PC-9 (cell line): ENCODE measurements at places on chromosomes 5 and 9. TPM values are rescaled to one million over a fixed set of nuclear protein-coding genes. Genes with fewer than 3 reads are reported as not detected.

DNA sequence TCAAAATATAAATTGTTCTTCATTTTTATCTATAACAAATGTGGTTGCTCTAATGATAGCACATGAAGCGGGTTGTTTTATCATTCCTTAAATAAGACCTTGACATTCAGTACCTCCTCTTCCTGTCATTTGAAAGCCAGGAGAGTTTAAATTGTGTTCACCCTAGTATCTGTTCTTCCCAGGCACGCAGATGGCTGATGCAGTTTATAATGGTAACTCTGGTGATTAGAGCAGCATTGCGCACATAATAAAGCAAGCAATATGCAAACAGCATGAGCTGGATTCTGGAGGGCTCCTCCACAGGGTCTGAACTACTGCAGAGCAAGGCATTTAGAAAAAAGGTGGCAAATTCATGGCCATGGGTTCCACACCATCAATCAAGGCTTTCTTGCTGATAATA, 307.8 kb downstream of the ENC1 start:
- no peaks in the 10 kb centered on the region for H3K36me3 ChIP-seq
- no peak for DNase-seq
- H3K27me3 ChIP-seq: no peaks in the 10 kb centered on the region

- no peaks in the 10 kb centered on the region for H3K4me1 ChIP-seq
- DNase-seq: no peak
- no peak overlapping the region for H3K27ac ChIP-seq
- peaks cover 20% of the 10 kb centered on the region for H3K27me3 ChIP-seq
Observed at GRCh38 chr9:77038281-77039036, 19.0 kb downstream of the FOXB2 start.

DNA sequence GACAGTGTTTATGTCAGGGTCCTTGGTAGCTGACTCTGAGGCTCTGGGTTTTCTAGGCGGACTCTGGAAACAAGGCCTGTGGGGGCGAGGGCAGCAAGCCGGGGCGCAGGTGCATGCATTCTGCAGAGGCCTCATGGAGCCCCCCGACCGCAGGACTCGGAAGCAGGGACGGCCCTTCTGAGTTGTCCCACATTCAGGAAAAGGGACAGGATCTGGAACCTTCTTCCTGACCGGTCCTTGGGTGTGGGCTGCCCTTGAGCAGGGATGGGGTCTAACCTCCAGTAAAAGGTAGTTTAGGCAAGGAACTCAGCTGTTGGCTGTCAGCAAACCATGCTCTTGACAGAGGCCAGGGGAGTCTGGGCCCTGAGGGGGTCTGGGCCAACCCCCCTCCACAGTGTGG, 7.4 kb upstream of the COL5A1 start:
- H3K4me1 ChIP-seq: no peaks in the 10 kb centered on the region
- no peaks in the 10 kb centered on the region for H3K36me3 ChIP-seq
- H3K27ac ChIP-seq: no peak overlapping the region

- H3K36me3 ChIP-seq: peaks cover 13% of the 10 kb centered on the region; the same call in 1 of the 2 replicates
- H3K4me1 ChIP-seq: peaks cover 13% of the 10 kb centered on the region
- H3K27ac ChIP-seq: no peak overlapping the region
Observed at GRCh38 chr5:80208381-80208780, 47.5 kb downstream of the SERINC5 start.

DNA sequence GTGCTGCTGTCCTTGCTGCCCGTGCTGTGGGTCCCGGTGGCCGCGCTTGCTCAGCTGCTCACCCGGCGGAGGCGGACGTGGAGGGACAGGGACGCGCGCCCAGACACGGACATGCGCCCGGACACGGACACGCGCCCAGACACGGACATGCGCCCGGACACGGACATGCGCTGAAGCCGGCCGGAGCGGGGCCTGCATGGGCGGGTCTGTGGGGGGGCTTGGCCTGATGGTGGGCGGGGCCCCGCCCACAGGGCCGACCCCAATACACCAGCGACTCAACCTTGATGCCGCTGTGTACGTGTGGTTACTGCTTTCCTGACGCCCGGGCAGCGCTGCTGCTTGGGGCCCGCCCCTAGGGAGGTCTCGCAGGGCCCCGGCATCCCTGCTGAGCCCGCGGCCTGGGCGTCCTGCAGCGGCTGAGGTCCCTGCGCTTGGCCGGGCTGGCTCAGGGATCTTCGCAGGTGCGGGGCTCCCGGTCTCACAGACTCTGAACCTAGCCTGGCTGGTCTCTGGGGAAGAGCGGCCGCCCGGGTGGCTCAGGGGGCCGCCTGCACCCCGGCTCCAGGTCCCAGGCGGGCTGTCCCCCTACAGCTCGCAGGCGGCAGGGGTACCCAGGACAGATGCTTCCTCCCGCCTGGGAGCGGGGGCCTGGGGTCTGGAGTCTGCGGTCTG, 20.9 kb downstream of the SLC6A18 start:
- no peaks in the 10 kb centered on the region for H3K4me1 ChIP-seq
- no peaks in the 10 kb centered on the region for H3K36me3 ChIP-seq
- no peak for DNase-seq
- H3K4me3 ChIP-seq: no peak overlapping the region
- H3K27me3 ChIP-seq: peaks cover 97% of the 10 kb centered on the region

- no peaks in the 10 kb centered on the region for H3K4me1 ChIP-seq
- H3K4me3 ChIP-seq: no peak overlapping the region
- no peak for DNase-seq
Observed at GRCh38 chr5:135234666-135235401, 164.2 kb downstream of the MACROH2A1 start.

DNA sequence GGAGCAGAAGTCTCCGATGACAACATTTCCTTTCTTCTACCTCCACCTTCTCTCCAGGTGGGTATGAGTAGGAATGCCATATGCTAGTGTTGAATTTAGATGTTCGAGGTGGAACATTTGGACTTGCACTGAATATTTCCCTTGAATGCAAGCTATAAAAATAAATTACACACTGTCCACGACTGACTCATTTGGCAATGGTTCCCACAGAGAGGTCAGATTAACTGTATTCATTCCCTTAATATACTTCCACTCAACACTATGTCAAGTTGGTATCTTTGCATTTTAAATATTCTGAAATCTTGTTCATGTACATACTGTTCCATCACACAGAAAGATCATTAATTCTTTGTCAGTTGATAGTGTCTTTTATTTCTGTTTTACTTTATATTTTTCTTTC, 222.6 kb upstream of the PIK3R1 start:
- H3K4me1 ChIP-seq: no peaks in the 10 kb centered on the region
- H3K4me3 ChIP-seq: no peak overlapping the region
- H3K36me3 ChIP-seq: no peaks in the 10 kb centered on the region

- H3K27ac ChIP-seq: no peak overlapping the region
- no peaks in the 10 kb centered on the region for H3K4me1 ChIP-seq
- no peak overlapping the region for H3K4me3 ChIP-seq
Observed at GRCh38 chr9:81649475-81650240, 39.7 kb downstream of the TLE1 start.

DNA sequence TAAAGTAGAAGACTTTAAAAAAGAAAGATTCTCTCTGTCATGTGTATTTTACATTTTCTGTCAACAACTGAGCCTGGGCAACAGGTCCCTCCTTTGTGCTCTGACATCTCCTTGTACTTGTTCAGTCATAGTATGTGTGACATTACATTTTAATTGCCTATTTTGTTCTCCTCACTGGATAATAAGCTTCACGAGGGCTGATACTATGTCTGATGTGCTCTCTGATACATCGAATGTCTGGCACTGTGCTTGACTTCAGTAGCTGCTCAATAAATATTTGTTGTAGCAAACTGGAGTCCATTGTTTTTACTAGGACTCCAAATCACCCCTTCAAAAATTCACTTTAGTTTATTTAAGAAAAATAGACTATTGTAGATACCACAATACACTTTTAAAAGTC, 482.0 kb downstream of the RASEF start:
- no peaks in the 10 kb centered on the region for H3K27me3 ChIP-seq
- H3K36me3 ChIP-seq: no peaks in the 10 kb centered on the region

- no peaks in the 10 kb centered on the region for H3K36me3 ChIP-seq
- DNase-seq: no peak
- H3K4me3 ChIP-seq: no peak overlapping the region
- no peaks in the 10 kb centered on the region for H3K27me3 ChIP-seq
- no peak overlapping the region for H3K27ac ChIP-seq
- peaks cover 40% of the 10 kb centered on the region for H3K4me1 ChIP-seq
Observed at GRCh38 chr5:172805018-172805683, 28.9 kb upstream of the ERGIC1 start.

GRCh38 chr5:148312153-148312552, at the start of gene SPINK7:
TSS of gene SPINK7 (plus strand) at chr5:148312423. CDS start at chr5:148312484, 61 bp downstream.
- H3K27me3 ChIP-seq: no peaks in the 10 kb centered on the region
- no peak for DNase-seq
- H3K36me3 ChIP-seq: no peaks in the 10 kb centered on the region
- H3K4me3 ChIP-seq: no peak within 1 kb of the TSS
- no peaks in the 10 kb centered on the region for H3K4me1 ChIP-seq

DNA sequence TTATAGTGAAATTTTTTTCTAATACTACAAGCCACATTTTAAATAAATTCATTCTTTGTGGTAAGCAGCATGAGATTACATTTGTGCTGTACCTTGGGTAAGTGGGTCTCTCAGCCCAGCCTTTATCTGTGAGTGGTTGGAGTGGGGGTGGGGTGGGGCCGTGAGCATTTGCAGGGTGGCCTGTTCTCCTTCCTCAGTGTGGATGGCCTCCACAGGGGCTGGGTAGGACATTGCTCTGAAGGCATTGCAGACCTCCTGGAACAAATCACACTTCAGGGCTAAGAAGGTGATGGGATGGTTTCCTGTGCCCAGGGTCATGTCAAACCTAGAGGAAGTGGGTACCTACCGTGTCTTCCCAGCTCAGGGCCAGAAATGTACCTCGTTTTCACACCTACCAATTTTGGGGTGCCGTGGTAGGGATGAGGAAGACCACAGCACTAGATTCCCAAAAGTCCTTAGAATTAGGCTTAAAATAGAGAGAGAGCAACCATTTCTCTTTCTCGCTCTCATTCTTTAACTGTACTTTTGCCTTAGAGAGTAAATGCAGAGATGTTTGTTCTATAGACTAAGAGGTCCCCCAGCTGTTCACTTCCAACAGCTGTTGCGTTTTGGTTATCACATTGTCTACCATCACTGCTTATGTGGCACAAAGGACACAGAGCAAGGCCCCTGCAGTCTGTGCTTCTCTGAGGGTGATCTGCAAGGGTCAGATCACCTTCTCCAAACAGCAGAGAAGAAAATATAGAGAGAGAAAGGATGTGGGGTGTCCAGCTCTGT, 83.4 kb upstream of the CTSL start:
- H3K4me1 ChIP-seq: no peaks in the 10 kb centered on the region
- H3K27ac ChIP-seq: no peak overlapping the region
- H3K36me3 ChIP-seq: peaks cover 46% of the 10 kb centered on the region
- H3K27me3 ChIP-seq: no peaks in the 10 kb centered on the region

- no peaks in the 10 kb centered on the region for H3K27me3 ChIP-seq
- no peaks in the 10 kb centered on the region for H3K36me3 ChIP-seq
- no peak overlapping the region for H3K27ac ChIP-seq
- H3K4me3 ChIP-seq: no peak overlapping the region
Observed at GRCh38 chr9:70677055-70677735, 262.7 kb upstream of the KLF9 start.

GRCh38 chr9:137556069-137556838, 4.6 kb downstream of the MRPL41 start:
- H3K27ac ChIP-seq: no peak overlapping the region
- no peak for DNase-seq
- H3K36me3 ChIP-seq: peaks cover 9% of the 10 kb centered on the region; the same call in 1 of the 2 replicates
- H3K4me1 ChIP-seq: no peaks in the 10 kb centered on the region; the same call in 1 of the 2 replicates
- no peaks in the 10 kb centered on the region for H3K27me3 ChIP-seq

- no peak overlapping the region for H3K27ac ChIP-seq
- H3K36me3 ChIP-seq: no peaks in the 10 kb centered on the region
- no peak overlapping the region for H3K4me3 ChIP-seq
- no peak for DNase-seq
Observed at GRCh38 chr9:13963005-13963653, 350.8 kb downstream of the NFIB start.

DNA sequence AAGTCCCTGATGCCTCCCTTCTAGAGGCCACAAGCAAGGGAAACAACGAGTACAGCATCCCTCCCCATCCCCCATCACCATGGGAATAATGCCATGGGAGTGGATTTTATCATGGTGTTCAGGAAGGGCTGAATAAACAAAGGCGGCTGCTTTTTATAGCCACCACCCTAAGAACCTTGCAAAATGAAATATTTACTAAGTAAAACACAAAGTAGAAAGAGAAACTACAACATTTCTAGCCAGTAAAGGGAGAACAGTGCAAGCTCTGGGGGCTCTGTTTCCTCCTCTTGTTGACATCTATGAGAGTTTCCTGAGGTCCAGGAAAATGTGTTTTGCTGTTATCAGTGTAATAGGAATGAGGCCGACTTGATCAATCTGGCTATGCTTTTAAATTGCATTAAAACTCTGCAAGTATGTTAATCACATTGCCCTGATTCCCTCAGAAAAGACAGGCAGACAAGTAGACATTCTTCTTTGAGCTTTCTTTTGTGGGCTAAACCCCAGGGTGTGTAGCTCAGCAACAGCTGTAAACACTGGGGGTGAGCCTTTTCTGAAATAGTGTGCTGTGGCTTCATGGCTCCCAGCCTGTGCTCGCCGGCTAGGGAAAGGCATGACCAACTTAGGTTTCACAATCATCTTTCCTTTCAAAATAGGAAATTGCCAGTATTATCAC, 31.1 kb downstream of the SV2C start:
- H3K36me3 ChIP-seq: no peaks in the 10 kb centered on the region
- no peak overlapping the region for H3K27ac ChIP-seq
- no peak for DNase-seq
- H3K27me3 ChIP-seq: peaks cover 31% of the 10 kb centered on the region

DNA sequence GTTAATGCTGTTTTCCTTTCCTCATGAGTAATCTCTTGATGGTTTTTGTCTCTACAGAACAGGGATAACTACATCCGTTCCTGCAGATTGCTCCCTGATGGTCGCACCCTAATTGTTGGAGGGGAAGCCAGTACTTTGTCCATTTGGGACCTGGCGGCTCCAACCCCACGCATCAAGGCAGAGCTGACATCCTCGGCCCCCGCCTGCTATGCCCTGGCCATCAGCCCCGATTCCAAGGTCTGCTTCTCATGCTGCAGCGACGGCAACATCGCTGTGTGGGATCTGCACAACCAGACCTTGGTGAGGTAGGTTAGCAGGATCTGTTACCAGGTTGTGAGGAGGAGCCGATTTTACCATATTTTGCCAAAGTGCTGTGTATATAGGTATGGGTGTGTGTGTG, 148.2 kb downstream of the TLE4 start:
- H3K27ac ChIP-seq: no peak overlapping the region
- H3K36me3 ChIP-seq: no peaks in the 10 kb centered on the region
- no peak for DNase-seq
- no peak overlapping the region for H3K4me3 ChIP-seq
- H3K27me3 ChIP-seq: peaks cover 38% of the 10 kb centered on the region

CCL27 gene
- 0.44 and 0.98 TPM in 2 replicates for total RNA-seq

CATSPER3 gene
- total RNA-seq: 0.57 and 0.68 TPM in 2 replicates

TAS2R1 gene
- total RNA-seq: not detected in 2 replicates

GABBR2 gene
- total RNA-seq: 0.76 and 0.98 TPM in 2 replicates

PRRX2 gene
- total RNA-seq: 0.98 and 1.6 TPM in 2 replicates

OR13J1 gene
- not detected in 2 replicates for total RNA-seq

MLANA gene
- not detected in 2 replicates for total RNA-seq

KCNV2 gene
- total RNA-seq: not detected in 2 replicates
